KBM-7 (cell line): ENCODE measurements at places on chromosomes 7 and 10.

DNA sequence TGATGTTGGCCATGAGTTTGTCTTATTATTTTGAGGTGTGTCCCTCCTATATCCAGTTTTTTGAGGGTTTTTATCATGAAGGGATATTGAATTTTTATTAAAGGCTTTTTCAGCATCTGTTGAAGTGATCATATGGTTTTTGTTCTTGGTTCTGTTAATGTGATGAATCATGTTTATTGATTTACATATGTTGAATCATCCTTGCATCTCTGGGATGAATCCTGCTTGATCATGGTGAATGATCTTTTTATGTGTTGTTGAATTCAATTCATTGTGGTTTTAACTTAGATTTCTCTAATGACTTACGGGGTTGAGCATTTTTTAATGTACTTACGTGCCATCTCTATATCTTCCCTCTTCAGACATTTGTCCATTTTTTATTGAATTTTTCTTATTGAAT lies 22.9 kb downstream of the DLD start:
- no peak for DNase-seq

GRCh38 chr7:110962826-110963225 lies 128.1 kb upstream of the LRRN3 start:
- no peak for DNase-seq

GRCh38 chr7:96331775-96332174 lies 9.9 kb upstream of the SLC25A13 start:
- DNase-seq, result no peak

- DNase-seq, result no peak
These were observed at the start of gene INPP5A for GRCh38 chr10:132537684-132538001. TSS of gene INPP5A (plus strand) at chr10:132537787. CDS start at chr10:132538097, 310 bp downstream.

DNA sequence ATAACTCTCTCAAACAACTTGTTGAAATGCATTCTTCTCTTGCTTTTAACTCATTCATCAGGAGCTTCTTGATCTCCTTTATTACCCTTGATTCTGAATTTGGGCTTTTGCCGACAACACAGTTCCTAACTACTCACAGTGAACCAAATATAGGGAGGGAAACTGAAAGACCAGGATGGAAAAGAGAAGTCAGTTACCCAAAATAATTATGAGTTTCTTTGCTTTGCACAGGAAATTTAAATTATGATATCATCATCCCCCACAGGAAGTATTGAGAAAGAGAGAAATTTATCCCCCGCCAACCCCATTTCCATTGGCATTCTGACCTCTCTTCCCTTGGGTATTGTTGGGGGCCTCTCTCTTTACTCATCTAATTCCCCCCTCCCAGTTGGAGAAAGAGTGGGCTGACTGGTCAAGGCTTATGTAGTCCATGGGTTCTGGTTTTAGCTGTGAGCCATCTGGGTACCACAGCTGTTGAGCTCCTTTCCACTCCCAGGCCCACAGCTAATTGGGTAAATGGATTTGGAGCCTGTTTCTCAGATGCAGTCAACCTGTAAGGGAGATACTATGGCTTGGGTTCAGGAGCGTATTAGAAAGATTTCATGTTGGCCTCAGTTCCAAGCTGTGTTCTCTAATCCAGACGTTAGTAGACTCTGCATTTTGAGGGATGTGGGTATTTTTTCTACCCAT lies 109.0 kb downstream of the FZD1 start:
- peak; percentile 1 for DNase-seq

GRCh38 chr7:8216334-8216690 lies 45.7 kb downstream of the ICA1 start:
- DNase-seq, result no peak

DNA sequence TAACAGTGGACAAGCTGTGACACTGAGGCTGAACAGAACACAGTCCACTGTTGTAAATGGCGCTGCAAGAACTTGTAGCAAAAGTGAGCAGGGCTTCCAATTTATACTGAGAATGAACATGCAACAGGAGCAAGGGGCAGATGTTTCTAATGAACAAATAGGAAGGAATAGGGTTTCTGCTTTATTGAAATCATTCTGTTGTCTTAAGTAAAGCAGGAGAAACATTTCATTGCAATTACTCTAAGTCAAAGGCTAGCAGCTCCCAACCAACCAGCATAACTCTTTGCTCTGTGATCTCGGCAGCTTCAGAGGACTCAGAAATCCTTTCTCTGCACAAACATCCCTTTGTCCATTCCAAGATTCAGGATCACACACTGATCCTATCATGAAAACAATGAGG lies 236.2 kb upstream of the PRSS58 start:
- DNase-seq, result no peak
